Amniotic stem cell (primary cell): ENCODE measurements at places on chromosomes 3 and 15.

- no peak for DNase-seq
Measured at GRCh38 chr3:171981271-171981605, 58.1 kb upstream of the FNDC3B start.

DNA sequence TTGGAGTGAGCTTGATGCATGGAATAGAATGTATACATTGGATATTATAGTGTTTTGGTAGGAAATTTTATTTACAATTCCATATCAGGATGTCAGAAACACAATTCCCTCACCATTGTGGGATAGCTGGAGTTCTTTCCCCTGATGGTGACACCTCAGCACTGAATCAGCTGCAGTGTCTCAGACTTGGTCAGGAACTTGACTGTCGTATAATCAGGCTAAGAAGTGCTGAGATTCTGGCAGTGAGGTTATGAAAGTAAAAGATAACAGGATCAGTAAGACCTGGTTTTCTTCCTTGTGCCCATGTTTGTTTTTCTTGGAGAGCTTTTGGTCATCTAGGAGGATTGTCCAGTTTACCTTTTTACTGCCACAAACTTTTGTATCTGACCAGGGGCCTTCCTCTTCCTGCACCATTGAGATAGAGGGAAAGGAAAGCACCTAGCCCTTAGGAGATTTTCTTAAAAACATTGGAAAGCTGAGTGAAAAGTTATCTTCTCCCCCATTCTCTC, 27.3 kb upstream of the ST3GAL6 start:
- DNase-seq, result no peak

DNA sequence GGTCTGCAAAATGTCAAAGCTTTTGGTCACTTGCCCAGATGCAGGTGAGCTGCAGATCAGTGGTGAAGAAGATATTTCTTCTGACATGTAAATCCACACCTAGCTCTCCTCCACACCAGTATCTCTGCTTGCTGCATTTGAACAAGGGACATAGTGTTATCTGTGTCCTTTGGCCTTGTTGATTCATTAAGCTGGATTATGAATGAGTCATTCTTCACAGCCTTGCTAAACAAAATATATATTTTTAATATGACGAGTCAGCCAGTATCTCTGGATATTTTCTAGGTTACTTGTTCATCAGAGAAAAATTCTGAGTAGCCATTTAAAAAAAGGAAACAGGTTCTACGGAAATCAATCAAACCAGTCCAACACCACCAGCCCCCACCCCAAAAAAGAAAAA, 190.6 kb upstream of the ADAMTS9 start:
- DNase-seq, result no peak

DNA sequence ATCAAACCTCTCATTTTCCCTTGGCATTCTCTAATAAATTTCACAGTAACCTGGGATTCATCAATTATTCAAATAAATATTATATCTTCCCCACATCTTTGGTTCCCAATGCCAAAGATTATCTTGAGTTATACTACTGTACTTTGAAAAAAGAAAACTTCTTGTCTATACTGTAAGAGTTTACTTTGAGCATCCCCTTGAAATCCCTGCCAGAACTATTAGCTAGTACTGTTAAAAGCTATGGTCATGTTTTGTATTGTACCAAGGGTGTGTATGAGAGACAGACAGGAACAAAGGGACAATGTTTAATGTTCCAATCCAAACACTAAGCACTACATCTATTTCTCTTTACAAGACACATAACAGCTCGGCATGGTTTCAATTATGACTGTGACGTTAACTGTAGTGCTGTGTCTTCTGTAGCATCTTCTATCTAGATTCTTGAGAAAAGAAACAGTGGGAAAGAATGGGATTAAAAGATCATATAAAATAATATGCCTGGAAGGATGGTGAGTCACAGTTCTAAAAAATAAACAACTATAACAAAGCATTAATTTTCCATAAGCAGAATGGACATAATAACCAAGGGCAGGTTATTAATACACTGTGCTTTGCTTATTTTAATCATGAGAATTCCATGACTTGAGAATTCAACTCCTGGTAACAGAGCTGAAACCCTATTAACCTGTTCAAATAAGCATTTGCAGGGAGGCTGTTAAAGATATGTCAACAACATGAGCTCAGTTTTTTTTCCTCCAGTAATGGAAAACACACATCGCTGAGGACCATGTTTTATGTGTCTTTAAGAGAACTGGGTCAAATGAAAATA, 71.1 kb downstream of the ALDH1A2 start:
- DNase-seq, result no peak

- DNase-seq, result no peak
Measured at GRCh38 chr3:134927599-134927998, 132.5 kb downstream of the EPHB1 start.

DNA sequence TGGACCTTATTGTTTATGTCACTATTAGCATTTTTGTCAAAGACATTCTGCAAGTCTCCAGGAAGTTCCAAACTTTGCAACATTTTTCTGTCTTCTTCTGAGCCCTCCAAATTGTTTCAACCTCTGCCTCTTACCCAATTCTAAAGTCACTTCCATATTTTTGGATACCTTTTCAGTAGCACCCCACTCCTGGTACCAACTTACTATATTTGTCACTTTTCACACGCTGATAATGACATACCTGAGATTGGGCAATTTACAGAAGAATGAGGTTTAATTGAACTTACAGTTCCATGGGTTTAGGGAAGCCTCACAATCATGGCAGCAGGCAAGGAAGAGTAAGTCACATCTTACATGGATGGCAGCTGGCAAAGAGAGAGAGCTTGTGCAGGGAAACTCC, 1206.5 kb upstream of the EPHA6 start:
- DNase-seq, result no peak

DNA sequence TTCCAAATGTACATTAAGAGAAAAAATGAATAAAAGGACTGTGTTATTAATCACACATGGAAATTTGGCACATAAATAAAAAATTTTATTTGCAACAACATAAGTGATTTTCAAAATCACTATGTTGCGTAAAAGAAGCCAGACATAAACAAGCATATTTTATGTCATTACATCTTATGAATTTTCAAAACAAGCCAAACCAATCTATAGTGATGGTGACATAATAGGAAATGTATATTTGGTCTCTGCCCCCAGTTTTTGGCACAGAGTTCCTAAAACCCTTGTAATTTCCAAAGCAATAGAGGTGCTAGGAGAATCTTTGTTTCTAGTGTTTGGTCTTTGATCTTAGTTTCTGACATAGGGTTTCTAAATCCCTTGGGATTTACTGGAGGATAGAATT, 543.3 kb downstream of the ZBBX start:
- no peak for DNase-seq

GRCh38 chr3:39577541-39577940, 110.1 kb downstream of the MOBP start:
- DNase-seq, result no peak

DNA sequence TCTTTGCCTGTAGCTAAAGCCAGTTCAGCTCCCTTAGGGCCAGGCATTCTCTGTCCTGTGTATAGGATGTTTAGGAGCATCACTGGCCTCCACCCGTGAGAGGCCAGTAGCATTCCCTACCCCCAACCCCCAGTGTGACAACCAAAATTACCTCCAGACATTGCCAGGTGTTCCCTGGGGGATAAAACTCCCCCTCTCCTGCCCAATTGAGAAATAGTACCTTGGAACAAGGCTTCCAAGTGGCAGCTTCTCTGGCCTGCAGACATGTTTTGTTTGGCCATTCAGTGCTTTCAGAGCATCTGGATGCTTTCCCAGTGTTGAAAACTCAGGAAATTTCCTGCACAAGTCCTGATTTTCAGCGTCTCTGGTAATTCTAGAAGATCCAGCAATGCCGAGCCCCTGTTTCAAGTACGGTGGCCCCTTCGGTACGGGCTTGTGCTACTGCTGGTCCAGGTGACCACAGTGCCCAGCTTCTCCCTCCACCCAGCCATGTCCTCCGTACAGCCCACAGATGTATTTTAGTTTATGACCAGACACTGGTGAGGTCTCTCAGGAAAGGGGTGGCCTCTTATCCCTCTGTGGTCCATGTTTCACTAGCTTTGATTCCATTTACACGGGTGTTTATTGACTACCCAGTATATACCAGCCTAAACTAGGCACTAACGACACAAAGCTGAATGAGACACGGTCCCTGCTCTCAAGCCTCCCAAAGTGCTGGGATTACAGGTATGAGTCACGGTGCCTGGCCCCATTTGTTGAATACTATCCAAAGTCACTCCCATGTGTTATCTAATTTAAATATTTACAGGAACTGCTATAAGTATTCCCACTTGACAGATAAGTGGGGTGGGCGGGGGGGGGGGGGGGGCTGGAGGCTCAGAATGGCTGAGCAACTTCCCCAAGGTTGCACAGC, 125.4 kb upstream of the RAD18 start:
- DNase-seq, result no peak

GRCh38 chr3:12869035-12869621, 27.8 kb upstream of the RPL32 start:
- no peak for DNase-seq

DNA sequence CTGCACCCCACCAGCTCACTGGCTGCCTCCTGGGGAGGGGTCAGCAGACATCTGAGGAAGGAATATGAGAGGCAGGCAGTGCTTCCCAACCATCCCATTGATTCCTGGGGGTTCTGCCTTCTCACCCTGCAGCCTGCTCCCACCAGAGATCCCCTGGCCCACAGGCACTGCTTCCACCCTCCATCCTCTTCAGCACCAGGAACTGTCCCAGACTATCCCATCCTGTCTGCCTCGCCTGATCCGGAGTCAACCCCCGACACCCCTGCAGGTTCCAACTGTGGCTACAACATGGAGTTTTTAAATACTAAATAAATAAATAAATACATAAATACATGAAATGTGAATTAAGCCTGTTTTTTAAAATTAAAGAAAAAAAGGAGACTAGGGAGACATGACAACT, 43.6 kb downstream of the CACNA2D2 start:
- DNase-seq, result no peak

- DNase-seq, result peak; percentile 73
Measured at GRCh38 chr3:195863121-195864061, 45.0 kb downstream of the TNK2 start.

GRCh38 chr15:99426431-99427105, 139.2 kb upstream of the MEF2A start:
- no peak for DNase-seq

DNA sequence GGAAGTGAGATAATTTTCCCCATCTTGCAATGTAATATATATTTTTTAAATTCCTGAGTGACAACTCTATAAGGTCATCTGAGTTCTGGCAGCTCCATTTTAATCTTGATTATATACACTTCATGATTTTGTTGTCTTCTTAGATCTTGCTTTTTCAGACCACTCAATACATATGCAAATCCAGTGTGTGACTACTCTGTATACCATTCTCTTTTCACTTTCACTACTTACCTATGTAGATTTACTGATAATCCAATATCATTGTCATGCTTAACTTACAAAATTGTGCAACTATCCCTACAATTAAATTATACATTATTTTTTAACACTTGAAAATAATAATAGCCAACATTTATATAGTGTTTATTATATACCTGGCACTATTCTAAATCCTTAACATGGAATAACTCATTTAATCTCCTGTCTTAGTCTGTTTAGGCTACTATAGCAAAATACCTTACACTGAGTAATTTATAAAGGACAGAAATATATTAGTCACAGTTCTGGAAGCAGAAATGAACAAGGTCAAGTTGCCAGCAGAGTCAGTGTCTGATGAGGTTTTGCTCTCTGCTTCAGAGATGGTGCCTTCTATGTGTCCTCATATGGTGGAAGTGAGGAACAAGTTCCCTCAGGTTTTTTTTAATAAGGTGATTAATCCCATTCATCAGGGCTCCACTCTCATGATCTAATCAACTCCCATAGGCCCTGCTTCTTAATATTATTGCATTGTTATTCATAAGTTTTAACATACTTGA, 338.5 kb downstream of the TUSC7 start:
- no peak for DNase-seq

DNA sequence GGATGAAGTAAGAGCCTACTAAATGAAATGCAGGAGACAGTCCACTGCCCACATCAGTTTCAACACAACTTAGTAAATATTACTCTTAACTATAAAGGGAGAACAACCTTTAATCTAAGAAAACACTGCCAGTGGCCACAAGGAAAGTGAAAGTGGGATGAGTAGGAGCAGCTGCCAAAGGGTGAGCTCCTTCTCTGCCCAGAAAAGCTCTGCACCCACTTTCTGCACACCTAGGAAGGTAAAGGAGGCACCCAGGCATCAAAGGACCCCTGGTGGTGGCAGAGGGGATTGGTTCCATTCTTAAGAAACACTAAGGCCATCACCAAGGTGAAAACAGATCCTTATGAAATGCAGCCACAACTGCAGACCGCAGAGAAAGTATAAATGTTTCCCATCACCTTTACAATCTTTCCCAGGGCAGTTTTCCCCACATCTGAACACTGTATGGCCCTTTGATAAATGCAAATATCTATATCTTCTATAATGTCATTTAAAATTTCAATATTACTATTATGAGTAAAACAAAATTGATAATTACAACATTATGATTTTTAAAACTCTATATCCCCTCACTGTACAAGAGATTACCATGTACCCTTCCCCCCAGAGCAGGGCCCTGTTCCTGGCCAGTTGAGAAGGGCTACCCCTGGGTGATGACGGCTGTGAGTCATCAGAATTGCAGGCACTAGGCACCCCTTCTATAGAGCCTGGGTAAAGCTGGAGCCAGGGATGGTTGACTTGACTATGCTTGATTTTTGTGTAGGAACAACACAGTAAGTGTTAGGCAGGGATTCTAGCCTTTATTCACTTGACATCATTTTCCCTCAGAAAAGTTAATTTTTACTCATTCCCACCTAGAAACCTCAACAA, 92.0 kb downstream of the SNRK start:
- peak; percentile 3 for DNase-seq

DNA sequence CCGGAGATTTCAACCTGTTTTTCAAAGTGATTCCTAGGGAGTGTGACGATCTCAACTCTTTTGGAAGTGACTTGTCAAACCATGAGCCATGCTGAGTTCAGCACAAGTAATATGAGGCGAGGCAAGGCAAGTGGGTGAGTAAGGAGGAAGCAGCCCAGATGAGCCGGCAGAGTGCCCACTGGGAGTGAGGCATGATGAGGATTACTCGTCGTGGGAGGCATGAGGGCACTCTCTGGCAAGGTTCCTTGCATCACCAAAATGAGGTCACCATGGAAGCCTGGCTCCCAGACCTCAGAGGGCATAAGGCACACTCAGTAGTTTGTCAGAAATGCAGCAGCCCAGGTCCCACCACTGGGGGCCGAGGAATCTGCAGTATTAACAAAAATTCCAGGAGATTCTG, 636.1 kb downstream of the MAGI1 start:
- DNase-seq, result peak; percentile 65

DNA sequence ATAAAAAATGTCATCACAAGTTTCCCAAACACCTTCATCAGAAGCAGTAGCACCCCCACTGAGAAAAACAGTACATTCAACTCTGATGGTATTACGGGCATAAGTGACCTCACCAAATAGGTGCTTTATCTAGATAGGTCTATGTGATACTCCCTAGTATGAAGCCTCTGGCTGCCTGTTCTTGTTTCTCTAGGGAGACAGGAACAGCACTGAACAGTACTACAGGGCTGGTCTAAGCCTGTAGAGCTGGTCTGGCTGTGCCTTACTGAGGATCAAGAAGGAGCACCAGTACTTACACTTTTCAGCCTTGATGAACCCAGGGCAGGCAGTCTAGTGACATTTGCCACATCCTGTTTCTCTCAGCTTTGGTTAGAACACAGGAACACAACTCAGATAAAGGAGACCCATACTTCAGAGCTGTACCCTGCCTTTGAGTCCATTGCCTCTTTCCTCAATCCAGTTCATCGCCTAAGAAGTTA, 35.9 kb downstream of the OXNAD1 start:
- DNase-seq, result no peak

- no peak for DNase-seq
Measured at GRCh38 chr3:104396974-104397669, 969.6 kb upstream of the ALCAM start.
